ENCODE measurements at places on chromosomes 3 and 15. TPM values are rescaled to one million over a fixed set of nuclear protein-coding genes. Genes with fewer than 3 reads are reported as not detected.

RGMA gene
- total RNA-seq, result 0.39 TPM

SLC12A1 gene
- not detected for total RNA-seq

LMOD3 gene
- total RNA-seq, result not detected

CISH gene
- 0.48 TPM for total RNA-seq

TRAK1 gene
- total RNA-seq, result 17.7 TPM

Measured in A549 treated with DMSO at 1 μM for 4 hours (cell line).